Smooth muscle cell of the brain vasculature (primary cell): ENCODE measurements at places on chromosomes 13 and 19.

DNA sequence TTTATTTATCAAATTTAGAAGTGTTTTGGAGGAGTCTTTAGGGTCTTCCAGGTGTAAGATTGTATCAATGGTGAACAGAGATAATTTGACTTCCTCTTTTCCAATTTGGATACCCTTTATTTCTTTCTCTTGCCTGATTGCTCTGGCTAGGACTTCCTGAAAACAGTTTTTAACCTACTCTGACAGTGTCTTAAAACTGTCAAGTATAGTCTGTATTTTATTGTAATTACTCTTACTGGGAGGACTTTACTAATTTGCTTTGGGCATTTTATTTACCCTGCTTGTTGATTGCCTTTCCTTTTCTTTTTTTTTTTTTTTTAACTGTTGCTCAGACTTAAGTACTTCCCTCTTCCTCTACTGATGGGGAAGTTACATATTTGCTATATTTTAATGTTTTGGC is 81.3 kb downstream of the URI1 start:
- no peak for DNase-seq

GRCh38 chr19:6589711-6590257 is 1.2 kb downstream of the CD70 start:
- no peak for DNase-seq

GRCh38 chr13:81442904-81443303 is 1102.0 kb upstream of the SPRY2 start:
- no peak for DNase-seq

GRCh38 chr19:29690842-29691241 is 24.2 kb downstream of the C19orf12 start:
- no peak for DNase-seq

DNA sequence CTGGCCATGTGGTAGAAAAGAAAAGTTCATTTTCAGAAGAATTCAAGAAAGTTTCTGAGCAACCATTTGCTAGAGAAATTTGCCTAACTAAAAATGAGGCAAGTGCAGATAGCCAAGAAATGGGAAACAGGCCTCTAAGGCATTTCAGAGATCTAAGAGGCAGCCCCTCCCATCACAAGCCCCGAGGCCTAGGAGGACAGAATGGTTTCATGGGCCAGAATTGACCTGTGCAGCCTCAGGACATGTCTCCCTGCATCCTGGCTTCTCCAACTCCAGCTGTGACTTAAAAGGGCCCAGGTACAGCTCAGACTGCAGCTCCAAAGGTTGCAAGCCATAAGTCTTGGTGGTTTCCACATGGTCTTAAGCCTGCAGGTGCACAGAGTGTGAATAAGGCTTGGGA is 3.3 kb upstream of the ZNF546 start:
- no peak for DNase-seq

GRCh38 chr19:32173836-32174235 is 171.6 kb upstream of the ZNF507 start:
- no peak for DNase-seq

DNA sequence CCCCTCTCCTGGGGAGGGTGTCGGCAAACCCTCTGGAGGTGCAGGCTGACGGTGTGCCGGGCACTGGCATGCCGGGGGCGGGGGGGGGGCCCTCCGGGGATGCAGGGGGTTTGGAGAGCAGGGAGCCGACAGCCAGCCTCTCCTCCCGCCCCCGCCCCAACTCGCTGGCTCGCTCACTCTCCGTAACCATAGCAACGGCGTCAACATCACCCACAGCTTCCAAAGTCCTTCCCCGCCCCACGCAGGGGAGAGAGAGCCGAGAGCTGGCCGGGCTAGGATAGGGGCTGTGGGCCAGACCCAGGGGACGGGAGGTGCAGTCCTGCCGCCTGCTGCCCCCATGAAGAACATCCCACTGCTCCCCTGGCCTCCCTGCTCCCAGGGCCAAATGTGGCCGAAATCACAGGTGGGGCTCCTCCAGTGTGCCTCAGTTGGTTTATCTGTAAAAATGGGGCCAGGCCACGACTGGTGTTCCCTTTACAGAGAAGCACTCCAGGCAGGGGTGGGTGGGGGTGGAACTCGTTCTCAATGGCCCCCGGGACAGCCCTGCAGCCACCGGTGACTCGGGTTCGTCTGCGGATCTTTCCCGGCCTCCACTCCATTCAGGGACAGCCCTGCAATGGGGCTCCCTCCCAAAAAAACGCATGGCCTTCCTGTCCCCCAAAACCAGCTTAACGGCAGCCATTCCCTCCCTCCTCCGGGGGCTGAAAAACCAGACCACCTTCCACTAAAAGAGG is 3.2 kb downstream of the KLF16 start:
- DNase-seq, result no peak

- no peak for DNase-seq
Measured at GRCh38 chr19:47564081-47564480, 8.9 kb downstream of the ZNF541 start.

DNA sequence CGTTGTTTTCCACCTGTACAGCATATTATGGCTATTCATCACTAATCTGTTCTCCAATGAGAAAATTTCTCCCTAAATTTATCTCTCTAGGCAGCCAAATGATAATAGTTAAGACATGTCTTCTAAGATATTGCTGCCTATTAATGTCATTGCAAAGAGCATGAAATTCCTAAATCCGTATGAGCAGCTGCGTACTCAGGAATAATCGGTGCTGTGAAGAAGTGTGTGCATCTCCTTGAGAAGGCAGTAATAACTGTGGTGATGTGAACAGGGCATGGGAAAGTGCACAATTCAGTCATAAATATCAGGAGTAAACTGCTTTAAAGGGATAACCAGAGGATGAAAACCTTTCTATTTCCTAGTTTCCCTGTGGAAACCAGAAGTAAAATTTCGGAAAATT is 112.2 kb downstream of the SLITRK5 start:
- no peak for DNase-seq
